ENCODE measurements at places on chromosomes 5 and 9.

DNA sequence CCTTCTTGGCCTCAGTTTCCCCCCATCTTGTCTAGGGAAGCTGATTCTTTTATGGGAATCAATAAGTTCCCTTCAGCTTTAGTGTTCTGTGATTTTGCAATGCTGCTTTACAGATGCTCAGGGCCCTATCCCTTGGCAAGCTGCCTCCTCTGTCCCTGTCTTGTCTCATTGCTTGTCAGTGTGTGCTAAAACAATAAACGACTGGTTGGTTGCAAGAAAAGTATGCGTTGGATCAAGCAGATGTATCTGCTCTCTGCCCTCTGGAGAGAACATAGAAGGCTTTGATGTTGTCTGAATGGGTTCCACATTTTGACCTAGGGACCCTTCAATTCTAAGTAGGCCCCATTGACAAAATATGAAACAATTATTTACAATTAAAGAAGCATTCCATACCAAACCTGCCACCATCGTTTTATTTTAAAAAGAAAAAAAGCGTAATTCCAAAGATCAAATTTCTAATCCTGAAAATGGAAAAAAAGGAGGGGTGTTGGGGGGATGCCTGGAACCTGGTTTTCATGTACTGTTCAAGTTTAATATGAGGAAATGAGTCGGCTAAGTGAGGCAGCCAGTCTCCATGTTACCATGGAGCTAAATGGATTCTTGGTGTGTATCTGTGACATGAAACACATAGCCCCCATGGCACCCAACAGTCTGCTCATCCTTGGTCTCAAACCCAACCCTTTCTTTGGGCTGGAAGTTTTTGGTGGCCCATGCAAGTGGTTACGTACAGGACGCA is 31.2 kb upstream of the TARS1 start:
- no peak for DNase-seq

- no peak for DNase-seq
Observed at GRCh38 chr5:157219491-157220271, 39.0 kb downstream of the ITK start.

- no peak for DNase-seq
Observed at GRCh38 chr5:68533051-68533450, 317.5 kb downstream of the PIK3R1 start.

GRCh38 chr5:55370291-55370925 is 62.6 kb downstream of the MTREX start:
- no peak for DNase-seq

DNA sequence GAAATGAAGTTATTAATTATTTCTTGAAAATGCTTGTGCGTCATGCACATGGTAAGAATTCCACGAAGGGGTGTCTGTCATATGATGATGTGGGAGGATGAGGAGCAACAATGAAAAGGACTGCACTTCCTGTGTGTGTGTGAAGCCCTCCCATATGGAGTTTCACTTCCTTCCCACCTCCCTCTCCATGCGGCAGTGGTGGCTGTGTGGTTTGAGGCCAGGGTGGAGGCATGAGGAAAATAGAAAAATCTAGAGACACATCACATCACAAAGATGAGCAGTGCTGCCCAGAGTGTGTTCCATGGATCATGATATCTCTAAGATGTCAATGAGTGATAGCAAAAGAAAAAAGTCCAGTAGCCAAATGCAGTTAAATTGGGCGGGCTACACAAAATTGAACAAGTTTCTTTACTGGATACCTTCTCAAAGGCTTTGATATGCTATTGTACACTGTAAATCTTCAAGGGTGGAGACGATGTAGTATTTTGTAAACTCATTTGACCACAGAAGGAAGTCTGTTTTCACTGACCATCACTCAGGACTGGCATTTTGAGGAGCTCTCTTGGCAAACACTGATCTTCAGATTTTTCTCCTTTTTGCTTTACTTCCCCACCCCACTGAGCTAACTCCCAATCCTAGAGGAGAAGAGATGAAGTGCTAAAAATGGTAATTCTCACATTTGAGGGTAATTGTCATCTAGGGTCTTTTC is 55.7 kb upstream of the EQTN start:
- DNase-seq: no peak

GRCh38 chr5:154526231-154527226 is 48.5 kb upstream of the HAND1 start:
- DNase-seq: no peak

- DNase-seq: no peak
Observed at GRCh38 chr9:94703488-94704140, 22.9 kb upstream of the AOPEP start.

DNA sequence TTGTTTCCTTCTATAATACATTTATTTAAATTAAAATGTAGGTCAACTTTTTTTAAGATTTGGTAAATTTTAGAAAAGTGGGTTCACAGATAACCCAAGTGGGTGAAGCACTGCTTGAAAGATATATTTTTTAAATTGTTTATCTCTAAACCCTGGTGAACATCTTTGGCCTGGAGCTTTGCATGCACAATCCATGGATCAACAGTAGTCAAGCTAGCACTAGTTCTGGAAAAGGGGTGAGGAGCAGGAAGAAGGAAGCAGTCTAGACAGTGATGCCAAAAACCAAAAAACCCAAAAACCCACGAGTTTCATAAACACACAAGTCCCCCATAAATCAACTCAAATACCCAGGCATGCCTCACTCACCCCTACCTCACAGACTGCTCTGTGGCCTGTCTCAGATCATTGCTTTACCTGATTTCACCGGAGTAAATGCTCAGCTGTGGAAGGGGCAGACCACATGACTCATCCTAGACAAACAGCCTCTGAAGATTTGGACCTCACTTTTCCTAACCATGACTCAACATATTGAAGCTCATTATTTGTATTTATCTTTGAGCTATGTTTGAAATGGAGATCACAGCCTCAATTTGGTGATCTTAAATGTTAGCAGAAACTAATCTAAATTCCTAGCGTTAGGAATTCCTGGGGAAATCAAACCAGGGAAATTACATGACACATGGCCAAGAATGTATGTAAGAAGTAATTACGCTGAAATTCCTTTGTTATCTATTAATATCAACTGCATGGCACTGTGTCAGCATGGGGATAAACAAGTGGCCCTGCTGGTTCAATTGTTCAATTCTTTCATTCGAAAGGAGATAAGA is 149.6 kb downstream of the ZNF608 start:
- DNase-seq: no peak

DNA sequence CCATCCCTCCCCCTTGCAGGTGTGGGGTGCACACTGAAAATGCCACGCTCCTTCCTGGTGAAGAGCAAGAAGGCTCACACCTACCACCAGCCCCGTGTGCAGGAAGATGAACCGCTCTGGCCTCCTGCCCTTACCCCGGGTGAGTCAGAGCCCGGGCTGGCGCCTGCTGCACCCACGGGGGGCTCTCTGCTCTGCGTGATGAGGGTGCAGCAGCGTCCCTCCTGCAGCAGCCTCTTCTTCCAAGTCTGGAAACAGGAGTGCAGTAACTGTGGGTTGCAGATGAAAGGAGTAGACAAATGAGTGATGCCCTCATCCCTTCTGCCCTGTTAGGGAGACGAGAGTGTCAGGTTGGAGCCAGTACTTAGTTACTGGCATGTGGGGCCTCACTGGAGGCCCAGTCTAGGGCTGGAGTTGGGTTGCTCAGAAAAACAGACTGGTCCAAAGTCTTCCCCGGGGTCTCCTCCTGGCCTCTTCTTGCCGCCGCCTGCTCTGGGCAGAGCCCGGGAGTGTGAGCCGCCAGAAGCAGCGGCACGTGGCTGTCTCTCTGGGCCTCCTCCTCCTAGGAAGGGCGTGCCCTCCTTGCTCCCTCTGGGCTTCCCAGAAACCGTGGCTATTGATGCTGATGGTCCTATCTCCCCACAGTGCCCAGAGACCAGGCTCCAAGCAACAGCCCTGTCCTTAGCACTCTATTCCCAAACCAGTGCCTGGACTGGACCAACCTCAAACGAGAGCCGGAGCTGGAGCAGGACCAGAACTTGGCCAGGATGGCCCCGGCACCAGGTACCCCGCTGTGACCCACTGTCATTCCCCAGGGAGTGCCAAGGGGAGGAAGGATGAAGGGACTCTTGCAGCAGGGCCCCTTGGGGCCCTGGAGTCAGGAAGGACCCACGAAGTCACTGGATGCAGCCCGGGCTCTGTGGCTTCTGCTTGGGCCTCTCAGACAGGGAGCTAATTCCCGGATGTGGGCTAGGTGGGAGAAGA is 8.4 kb downstream of the GFI1B start:
- no peak for DNase-seq

GRCh38 chr5:67366276-67366675 is 169.7 kb upstream of the CD180 start:
- DNase-seq: no peak

- DNase-seq: no peak
Observed at GRCh38 chr9:89732295-89732938, 127.6 kb downstream of the GADD45G start.

DNA sequence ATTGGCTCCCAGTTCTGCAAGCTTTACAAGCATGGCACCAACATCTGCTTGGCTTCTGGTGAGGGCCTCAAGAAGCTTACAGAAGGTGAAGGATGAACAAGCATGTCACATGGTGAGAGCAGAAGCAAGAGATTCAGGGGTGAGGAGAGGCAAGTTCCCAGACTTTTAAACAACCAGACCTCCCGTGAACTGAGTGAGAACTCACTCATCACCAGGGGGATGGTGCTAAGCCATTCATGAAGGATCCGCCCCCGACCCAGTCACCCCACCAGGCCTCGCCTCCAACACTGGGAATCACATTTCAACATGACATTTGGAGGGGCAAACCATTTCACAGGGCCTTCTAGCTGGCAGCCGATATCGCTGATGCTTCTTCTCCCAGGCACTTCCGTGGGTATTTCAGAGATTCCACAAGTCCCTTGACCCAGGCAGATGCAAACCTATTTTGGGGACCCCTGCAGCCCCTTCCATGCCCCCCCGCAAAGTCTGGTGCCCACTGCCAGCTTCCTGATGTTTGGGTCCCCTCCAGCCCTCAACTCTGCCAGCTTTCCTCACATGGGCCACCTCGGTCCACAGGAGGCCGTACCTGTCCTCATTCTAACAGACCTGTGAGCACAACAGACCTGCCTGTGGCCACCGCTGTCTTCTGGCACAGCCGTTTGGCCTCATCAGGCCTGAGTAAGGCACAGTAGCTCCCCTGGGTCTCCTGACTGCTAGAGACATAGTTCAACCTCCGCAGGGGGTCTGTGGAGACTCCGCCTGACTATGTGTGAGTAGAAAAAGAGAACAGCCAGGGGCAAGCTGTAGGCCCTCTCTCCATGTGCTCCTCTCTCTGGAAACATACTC is 60.7 kb upstream of the ANGPTL2 start:
- no peak for DNase-seq

GRCh38 chr5:140041099-140041491 is 2.0 kb downstream of the NRG2 start:
- DNase-seq: no peak

DNA sequence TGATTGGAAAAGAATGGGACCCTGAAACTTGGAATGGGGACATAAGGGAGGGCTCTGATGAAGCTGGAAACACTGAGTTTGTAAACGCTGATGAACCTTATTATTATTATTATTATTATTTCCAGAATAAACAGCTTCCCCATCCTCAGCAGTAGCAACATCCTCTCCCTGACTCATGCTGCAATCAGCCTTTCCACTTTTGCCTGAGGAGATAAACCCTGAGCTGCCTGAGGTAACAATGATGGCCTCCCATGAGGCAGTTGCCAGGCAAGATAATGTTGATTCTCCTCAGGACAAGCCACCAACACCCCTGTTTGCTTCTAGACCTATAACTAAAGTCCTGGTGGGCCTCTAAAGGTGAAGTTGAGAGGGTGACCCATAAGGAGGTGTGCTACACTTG is 139.2 kb upstream of the ATP10B start:
- no peak for DNase-seq

GRCh38 chr9:95580812-95581761 is 64.3 kb upstream of the PTCH1 start:
- no peak for DNase-seq

- no peak for DNase-seq
Observed at GRCh38 chr9:35619800-35620158, 1.6 kb upstream of the CD72 start.

DNA sequence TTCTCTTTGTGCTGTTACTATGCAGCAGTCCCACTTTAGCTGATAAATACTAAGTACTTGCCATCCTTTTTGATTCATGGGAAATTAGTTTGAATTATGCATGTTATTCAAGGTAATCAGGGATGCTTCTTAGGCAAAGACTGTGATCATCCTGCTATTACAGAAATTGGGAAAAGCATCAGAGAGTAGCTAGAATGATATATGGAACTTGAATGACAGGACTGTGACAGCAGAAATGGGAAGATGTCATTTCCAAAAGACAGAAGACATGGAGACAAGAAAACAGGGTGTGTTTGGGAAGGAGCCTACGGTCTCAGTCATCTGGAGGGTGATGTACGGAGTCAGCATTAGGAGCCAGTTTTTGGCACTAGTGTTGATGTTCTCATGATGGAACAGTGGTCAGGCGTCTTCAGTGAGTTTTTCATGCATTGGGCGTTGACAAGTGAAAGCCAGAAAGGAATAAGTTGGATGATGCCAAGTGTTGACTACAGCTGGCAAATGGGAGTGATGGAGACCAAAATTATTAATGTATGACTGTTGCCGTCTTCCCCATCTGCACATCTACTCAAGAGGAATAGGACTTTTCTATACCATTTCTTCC is 70.4 kb downstream of the TMEM167A start:
- DNase-seq: no peak

DNA sequence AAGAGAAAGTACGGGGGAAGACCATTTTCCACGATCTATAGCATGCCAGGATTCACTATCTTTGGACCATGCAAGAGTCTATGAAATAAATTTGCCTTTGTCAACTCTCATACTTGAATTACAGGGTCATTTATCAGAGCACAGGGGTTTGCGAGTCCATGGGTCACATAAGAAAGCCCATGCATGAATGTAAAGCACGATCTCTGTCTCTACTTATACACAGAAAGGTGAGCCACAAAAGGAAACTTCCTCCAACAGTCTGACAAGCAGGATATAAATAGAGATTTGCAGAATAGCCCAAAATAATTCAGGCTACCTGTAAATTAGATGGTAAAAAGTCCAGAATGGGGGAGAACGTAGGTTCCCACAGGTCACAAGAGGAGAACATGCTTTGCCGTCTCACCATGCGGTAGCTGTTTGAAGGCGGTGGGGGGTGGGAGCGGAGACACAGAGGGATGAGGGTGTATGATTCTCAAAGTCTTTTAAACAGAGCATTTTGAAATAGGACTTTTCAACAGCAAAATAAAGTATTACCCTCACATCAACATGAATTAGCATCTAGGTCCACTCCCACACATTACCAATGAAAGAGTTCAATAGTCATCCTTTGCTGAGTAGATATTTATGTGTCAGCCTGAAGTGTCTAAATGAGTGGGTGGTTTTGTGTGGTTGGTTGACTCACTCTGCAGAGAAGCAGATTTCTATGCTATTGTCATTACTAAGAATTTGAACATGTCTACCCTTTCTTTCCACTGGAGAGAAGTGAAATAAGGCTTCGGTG is 279.7 kb downstream of the EBF1 start:
- no peak for DNase-seq

GRCh38 chr9:123965801-123966686 is 36.1 kb upstream of the DENND1A start:
- DNase-seq: no peak

DNA sequence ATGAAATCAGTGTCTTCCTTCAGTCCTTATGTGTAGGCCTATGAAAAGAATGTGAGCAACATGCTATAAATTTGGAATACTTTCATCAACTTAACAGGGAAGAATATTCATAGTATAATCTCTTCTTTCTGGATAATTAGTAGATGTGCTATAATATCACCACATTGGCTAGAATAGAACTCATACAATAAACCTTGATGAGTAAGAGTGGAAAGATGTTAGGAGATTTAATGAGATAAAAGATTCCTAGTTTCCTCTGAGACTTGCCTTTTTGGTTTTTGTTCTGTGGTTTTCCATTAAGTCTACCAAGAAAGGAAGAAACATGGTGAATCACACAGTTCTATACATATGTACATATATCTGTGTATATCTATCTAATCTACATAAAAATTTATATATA is 301.8 kb upstream of the PRR16 start:
- no peak for DNase-seq
